Muscle of leg (tissue), 16 donors: ENCODE measurements at places on chromosomes 7 and 10.

DNA sequence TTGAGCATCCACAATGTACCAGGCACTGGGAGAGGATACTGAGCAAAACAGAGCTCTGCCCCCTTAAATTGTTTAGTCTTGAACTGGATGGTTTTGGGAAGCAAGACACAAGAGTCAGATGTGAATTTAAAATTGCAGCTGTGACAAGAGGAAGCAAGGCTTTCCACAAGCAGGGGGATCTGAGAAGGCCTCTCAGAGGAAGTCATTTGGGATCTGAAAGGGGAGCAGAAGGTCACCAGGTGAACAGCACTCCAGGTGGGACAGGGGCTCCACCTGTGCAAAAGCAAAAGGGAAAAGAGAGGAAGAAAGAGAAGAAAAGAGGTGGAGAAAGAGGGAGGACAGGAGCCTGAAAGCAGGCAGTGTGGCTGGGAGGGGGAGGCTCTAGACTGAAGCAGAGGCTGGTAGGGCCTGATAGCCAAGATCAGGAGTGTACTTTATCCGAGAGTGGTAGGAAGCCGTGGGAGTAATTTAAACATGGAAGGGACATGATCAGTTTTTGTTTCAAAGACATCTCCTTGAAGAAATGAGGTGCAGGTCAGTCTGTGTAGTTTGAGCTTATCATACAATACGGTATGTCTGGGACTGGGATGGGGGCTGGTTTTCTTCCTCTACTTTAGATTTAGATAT is 76.1 kb upstream of the DUSP5 start:
- peak; percentile 29 for DNase-seq

DNA sequence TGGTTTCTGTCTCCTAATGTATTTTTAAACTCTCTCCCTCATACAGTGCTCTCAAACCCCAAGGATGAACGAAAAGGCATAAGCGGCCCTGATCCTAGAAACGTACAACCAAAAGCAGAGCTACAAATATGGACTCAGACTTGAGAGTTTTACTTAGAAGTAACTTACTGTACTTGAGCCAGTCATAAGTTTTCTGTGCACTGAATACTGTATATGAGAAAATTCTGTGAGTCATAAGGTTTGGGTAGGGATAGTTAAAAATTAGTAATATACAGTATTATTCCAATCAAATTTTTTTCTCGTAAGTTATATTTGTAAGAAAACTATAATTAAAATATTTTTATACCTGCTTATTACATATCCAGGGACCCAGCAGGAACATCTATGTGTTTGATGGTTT is 5.9 kb upstream of the ASL start:
- DNase-seq = no peak

DNA sequence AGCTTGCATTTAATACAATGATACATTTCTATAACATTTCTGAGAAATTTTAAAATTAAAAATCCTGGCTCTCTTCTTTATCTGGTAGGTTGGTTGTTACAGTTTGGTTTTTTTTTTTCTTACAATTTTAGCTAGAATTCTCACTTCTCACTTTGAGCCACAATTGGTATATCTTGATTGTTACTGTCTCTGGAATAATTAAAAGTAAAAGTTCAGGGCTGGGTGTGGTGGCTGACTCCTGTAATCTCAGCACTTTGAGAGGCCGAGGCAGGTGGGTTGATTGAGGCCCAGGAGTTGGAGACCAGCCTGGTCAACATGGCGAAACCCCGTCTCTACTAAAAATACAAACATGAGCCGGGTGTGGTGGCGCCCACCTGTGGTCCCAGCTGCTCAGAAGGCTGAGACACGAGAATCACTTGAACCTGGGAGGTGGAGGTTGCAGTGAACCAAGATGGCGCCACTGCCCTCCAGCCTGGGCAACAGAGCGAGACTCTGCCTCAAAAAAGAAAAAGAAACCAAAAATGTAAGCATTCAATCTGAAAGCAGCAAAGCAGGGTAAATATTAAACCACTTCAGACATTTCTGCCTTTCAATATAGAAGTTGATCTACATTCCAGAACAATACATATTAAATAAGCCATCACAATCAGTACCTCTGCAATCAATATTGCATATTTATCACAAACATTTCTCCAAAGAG is 88.6 kb upstream of the PFKP start:
- DNase-seq = no peak

DNA sequence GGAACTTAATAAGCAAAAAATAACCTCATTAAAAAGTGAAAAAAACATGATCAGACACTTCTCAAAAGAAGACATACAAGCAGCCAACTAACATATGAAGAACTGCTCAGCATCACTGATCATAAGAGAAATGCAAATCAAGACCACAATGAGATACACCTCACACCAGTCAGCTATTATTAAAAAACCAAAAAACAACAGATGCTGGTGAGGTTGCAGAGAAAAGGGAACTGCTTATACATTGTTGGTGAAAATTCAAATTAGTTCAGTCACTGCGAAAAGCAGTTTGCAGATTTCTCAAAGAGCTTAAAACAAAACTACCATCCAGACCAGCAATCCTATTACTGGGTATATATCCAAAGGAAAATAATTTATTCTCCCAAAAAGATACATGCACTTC is 513.3 kb downstream of the MDFIC start:
- no peak for DNase-seq
